ENCODE measurements at places on chromosomes 7 and 10.

DNA sequence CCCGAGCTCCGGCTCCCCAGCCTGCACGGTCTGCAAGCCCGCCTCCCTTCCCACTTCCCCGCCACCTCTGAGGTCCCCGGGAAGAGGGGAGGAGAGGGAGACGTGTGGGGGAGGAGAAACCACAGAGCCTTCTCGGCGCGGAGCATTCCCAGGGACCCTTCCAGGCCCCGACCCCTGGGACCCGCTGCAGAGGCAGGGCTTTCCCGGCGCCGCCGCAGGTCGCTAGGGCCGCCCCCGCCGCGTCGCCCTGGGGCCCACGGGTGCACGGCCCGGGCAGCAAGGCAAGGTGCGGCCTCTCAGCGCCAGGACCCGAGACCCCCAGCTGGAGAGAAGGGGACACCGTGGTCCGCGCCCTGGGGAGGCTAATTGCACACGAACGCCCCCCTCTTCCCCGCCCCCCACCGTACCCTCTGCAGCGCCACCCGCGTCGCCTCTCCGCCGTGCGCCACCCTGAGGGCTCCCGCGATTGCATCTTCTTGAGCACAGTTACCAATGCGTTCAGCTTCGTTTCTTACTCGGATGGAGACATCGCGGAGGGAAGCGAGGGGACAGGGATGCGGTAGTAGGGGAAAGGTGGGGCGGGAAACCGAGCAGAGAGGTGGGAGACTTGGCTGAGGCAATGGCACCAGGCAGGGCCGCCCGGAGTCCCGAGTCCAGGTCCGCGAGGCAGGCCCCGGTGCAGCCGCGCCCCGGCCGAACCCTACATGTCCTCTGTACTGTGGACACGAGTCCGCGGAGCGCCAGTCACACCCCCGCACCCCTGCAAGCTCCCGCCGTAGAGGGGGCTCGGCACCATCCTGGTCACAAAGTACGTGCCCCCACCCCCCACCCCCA lies 28.9 kb downstream of the SKIDA1 start:
- no peak for DNase-seq

- no peak for DNase-seq
Measured at GRCh38 chr7:128063088-128063487, 31.9 kb upstream of the LRRC4 start.

GRCh38 chr10:114751856-114752255 lies 69.7 kb upstream of the FHIP2A start:
- DNase-seq = no peak

DNA sequence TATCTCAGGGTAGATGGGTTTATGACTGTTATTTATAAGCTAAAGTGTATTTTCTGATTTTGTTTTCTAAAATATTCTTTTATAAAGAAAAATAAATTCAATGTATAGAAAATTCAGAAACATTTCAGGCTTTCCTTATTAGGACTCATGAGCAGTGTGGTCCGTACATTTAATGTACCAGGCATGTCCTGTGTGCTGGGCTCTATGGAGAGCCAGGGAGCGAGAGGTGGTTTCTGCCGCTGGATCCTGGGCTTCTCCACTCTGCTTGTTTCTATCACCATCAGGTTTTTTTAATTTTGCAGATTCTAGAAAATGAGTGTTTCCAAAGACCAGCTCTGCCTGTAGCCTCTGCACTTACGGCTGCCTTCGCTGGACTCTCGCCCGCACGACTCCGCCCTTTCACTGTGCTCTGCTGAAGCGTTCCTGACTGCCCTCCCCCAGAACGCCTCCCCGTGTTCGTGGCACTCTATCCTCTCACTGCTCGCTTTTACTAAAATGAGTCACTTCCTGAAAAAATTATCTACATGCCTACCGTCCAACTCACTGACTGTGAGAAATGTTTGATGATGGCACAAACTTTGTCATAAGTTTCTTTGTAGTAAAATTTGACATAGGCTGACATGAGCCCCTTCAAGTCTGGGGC lies 188.5 kb downstream of the ZMYND11 start:
- DNase-seq = no peak

DNA sequence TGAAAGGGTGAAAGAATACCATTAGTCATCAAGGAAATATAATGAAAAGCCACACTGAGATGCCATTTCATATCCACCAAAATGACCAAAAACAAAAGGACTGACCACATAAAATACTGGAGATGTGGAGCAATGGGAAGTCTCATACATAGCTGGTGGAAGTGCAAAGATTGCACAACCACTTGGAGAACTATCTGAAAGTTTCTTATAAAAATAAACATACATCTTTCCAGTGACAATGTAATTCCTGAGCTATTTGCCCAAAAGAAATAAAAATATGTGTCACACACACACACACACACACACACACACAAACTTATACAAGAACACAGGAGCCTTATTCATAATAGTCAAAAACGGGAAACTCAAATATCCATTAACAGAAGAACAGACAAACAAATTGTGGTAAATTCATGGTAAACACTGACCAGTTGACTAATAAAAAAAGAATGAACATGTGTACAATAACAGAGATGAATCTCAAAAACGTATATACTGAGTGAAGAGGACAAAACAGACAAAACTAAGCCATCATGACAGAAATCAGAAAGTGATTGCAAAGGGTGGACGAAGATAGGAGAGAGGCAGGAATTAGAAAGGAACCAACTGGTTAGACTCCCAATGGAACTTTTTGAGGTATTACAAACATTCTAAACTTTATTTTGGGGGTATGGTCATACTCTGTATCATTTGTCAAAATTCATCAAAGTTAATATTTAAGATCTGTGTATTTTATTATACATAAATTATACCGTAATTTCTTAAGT lies 21.5 kb downstream of the WASL start:
- DNase-seq = no peak

GRCh38 chr7:84510505-84510904 lies 315.9 kb upstream of the SEMA3A start:
- DNase-seq = no peak

DNA sequence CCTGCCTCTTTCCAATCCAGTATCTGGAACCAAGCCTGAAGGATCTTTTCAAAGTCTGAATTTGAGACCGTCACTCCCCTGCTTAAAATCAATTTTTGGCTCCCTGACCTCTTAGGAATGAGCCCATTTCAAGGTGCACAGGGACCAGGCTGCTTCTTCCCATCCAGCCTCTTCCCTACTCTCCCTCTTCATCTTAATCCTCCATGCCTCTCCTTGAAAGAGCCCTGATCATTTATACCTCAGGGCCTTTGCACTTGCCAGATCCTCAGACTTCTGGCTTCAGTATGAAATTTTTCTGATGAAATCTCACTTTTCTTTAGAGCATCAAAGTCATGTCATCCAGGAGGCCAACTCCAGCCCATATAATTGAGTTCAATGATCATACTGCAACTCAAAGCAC lies 399.5 kb upstream of the CELF2 start:
- DNase-seq = no peak

DNA sequence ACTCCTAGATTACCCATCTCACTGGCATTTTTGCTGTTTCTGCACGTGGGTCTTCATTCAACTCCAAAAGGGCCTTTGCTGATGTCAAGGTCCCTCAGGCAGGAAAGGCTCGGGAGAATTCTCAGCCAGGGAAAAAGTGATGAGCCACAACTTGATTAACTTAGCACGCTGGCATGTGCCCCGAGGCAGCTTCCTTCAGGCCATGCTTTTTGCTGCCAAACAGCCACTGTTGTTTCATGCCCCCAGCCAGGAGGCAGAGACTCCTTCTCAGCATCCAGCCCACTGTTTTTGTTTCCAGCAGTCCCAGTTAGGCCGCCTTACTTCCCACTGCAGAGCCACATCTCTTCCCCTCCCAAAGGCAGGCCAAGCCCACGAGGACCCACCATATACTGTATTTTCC lies 266.5 kb upstream of the YAE1 start:
- no peak for DNase-seq
